ENCODE measurements at places on chromosomes 3 and 15.

DNA sequence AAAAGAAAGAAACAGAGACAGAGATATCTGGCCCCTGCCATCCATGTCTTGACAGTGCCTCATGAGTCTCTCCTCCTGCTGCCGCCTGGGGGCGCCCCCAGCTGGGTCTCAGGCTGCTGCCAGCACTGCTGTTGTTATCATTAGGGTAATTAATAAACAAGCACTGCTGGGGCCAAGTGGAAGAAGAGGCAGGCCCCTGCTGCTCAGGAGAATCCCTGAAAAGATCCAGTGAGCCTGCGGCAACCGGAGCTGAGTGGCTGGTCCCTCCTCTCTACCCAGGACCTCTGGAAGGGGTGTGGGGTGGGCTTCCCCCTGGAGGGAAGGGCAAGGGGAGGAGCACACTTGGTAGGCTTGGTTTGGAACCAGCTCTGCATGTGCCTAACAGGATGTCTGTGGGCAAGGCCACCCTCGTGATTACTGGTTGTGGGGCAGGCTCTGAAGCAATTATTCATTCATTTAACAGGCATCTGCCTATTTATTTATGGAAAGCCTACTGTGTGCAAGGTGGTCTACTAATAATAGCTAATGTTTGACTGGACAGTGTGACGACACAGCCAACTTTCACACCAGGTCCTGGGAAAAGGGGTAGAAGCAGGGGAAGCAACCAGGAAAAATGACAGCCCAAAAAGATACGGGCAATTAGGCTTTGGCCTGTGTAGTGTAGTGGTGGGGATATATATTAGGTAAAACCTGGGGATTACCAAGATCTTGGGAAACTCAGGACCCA lies 1.2 kb upstream of the TYRO3 start:
- peak; percentile 81 for DNase-seq

GRCh38 chr15:59689626-59690236 lies 611 bp upstream of the BNIP2 start:
- peak; percentile 80 for DNase-seq

GRCh38 chr3:28050885-28051284 lies 190.5 kb upstream of the CMC1 start:
- no peak for DNase-seq

- DNase-seq, result no peak
These were observed 657.8 kb downstream of the MCTP2 start for GRCh38 chr15:94889153-94889552.

All from ovary (tissue), 10 donors.